ENCODE measurements at places on chromosomes 7 and 10.

DNA sequence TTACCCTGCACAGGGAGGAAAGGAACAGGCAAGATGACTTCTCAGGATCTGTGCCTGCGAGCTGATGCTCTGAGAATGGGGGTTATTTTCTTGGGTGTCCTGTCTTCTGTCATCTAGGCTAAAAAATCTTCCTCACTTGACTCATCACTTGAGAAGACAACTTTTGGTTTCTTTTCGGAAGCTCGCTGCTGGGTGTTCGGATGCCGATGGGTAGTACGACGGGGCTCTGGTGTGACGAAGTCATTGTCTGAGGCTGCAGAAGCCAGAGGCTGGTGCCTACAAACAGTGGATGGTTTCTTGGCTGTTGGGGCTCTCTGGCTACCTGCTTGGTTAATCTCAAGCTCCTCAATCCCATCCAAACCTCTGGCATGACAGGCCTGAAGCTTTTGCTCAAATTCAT lies 92.2 kb downstream of the NPSR1 start:
- DNase-seq = no peak

- DNase-seq = no peak
These were observed 154.7 kb downstream of the PTPN20 start for GRCh38 chr10:47065903-47066302.

DNA sequence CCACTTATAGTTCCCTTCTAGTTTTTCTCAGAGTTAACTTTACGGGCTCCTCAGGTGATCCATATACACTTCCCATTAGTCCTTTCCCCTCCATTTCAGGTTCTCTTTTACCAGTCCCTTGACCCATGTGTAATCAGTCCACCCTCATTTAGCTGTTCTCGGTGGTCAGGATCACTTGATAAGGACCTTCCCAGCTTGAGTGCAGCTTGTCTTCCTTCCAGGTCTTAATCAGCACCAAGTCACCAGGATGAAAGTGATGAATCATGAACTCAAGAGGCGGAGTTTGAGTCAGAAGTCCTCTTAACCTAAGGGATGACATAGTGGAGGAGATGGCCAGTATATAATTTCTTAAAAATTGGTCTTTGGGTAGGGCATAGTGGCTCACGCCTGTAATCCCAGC lies 63.1 kb upstream of the CNTNAP2 start:
- no peak for DNase-seq

GRCh38 chr10:65534771-65535170 lies 1391.1 kb upstream of the LRRTM3 start:
- no peak for DNase-seq

DNA sequence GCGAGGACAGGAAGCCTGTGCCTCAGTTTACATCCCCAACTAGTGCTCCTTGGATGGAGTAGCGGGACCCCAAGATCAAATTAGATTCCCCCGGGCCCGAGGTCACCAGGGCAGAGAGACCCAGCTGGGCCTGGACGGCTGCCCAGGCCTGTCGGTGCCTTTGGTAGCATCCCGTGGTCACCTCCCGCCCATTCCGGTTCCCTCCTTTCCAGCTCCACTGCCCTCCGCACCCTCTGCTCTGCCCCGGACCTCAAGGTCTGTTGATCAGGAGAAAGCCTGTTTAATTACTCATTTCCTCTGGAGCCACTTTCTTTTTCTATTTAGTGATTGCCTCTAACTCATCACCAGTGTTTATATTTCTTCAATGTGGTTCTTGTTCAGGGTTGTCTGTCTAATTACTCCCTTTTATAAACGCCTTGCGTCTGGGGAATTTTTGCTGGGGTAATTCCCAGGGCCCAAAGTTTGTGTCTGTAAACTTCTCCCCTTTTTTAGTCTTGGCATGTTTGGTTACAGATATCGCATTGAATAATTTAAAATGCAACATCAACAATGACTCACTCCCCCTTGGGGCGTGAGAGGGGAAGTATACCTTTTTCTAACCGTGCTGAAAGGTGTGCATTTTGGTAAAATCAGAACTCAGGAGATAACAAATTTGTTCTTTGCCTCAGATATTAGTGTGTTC lies 1.9 kb downstream of the FOXK1 start:
- DNase-seq = peak; percentile 16

GRCh38 chr7:20193242-20193777 lies 23.9 kb downstream of the MACC1 start:
- DNase-seq = no peak

DNA sequence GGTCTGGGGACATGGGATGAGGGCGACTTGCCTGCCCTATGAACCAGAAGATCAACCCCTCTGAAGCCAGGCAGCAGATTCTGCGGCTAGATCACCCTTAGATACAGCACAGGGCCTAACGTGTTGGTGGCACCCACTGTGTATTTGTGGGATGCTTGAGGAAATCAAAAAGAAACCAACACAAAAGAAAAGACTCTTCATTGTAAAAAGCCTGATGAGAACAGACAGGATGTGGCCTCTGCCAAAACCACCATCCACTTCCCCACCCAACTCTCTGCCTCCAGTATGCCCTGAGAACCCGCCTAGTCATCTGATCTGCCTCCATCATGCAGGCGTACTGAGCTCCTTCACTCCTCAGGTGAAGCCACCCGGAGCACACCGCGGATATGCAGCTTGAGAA lies 97.2 kb upstream of the INSYN2A start:
- DNase-seq = peak; percentile 15

DNA sequence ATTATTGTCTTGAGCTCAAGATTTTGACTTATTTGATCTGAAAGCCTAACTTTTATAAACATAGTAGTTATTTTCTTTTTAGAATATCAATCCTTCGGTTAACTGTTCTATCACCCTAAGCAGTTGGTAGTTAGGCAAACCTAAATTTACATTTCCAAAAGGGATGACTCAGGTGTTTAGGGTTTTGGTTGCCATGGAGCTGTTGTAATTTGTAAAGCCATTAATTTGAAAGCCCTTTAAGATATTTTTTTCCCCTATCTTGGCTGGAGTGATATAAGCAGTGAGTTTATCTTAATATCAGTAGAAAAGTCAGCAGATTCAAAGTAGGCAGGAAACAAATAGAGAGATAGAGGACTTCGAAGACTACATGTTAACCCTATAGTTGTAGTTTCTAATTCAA lies 1472.6 kb upstream of the CELF2 start:
- no peak for DNase-seq

- DNase-seq = no peak
These were observed 456.5 kb downstream of the GATA3 start for GRCh38 chr10:8511026-8511425.

- no peak for DNase-seq
These were observed 24.6 kb downstream of the FRMPD2 start for GRCh38 chr10:48249763-48250351.

DNA sequence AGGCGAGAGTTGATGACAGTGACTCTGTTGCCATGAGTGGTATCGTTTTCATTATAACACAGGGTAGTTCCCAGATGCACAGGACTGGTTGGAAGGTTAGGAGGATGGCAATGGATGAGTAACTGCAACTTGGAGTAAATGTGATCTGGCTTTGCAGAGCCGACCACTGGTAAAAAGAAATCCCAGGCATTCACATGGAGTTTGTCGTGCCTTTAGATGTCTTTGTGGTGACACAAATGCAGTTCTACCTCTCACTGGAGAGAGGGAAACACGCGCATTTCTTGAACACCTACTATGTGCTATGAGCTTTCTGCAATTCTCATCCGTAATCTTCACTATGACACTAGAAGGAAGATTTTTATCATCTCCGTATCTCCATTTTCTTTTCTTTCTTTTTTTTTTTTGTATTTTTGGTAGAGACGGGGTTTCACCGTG lies 1.7 kb upstream of the MNX1 start:
- DNase-seq = no peak

GRCh38 chr7:371779-372545 lies 82.0 kb downstream of the FOXL3 start:
- DNase-seq = no peak

GRCh38 chr10:58755677-58756076 lies 243.0 kb downstream of the BICC1 start:
- DNase-seq = no peak

- DNase-seq = no peak
These were observed 218.2 kb downstream of the ANK3 start for GRCh38 chr10:60171436-60172013.

- DNase-seq = no peak
These were observed 404.2 kb upstream of the RNF32 start for GRCh38 chr7:156236181-156236889.

DNA sequence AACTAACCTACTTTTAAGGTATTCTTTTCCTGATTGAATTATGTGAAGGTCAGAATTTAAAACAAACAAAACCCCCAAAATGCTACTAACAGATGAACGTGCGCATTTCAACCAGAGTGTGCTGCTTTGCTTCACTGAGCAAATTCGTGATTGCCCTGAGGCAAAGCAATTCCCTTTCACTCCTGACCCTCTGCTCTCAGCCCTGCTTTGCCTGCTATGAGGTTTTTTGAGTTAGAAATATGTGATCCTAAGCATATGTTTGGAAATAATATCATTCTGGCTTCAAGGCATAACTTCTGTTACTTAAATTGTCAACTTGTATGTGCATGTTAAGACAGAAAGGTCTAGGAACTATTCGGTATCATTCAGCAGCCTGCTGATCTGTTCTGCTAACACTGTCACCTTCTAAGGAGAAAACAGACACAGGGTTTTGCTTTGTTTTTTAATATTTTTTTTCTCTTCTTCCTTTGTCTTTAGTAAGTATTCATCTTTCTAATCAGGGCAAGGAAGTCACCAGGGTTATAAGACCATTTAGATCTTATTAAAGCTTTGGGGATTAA lies 124.2 kb downstream of the GNAT3 start:
- DNase-seq = no peak

- DNase-seq = no peak
These were observed 62.8 kb upstream of the FAM20C start for GRCh38 chr7:129366-130221.

DNA sequence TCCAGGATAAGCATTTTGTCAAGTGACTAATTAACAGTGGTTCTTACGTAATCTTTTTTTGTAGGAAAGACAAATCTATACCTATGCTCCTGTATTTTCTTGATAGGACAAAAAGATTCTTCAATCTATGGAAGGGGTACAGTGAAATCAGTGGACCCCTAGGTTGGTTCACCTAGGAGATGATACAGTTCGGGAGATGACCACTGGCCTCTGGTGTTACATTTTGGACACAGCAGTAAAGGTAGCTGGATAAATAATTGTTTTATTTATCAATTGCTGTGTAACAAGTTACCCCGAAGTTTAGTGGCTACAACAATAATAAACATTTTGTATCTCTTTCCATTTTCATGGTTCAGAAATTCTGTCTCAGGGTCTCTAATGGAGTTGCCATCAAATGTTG lies 288.2 kb upstream of the MAGI2 start:
- DNase-seq = no peak

- DNase-seq = no peak
These were observed 91.3 kb downstream of the PPP1R17 start for GRCh38 chr7:31778296-31778695.

DNA sequence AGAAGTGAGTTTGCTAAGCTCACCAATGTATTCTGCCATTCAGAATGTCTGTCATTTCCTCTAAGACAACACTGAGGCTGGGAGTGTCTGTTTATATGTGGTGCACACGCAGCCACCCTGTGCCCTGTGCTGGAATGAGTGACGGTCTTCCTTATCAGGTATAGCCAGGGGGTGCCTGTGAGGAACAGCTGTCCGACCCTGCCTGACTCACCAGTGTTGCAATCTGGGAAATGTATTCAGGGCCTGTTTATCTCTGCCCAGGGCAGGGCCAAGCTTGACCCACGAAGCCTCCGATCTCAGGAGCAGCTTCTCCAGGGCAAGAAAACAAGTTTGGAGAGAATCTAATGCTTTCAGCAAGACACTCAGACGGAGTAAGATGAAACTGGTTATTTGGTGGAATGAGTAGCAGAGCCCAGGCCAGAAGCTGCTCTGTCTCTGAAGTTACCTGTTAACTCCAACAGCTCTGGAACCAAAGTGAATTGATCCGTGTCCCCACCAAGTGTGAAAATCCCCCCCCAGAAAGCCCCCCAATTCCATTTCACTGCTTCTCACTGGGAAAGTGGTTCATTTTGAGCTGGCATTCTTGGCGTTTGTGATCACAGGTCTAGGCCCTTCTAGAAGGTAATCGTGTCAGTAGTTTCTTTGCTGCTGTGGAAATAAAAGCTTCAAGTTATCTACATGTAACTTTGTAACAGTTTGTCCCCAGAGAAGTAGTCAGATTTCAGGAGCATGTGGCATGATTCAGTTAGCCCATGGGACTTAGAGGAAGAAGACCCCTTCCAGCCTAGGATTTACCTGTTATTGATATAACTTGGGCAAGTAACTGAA lies 6.1 kb upstream of the UBE2H start:
- DNase-seq = no peak

DNA sequence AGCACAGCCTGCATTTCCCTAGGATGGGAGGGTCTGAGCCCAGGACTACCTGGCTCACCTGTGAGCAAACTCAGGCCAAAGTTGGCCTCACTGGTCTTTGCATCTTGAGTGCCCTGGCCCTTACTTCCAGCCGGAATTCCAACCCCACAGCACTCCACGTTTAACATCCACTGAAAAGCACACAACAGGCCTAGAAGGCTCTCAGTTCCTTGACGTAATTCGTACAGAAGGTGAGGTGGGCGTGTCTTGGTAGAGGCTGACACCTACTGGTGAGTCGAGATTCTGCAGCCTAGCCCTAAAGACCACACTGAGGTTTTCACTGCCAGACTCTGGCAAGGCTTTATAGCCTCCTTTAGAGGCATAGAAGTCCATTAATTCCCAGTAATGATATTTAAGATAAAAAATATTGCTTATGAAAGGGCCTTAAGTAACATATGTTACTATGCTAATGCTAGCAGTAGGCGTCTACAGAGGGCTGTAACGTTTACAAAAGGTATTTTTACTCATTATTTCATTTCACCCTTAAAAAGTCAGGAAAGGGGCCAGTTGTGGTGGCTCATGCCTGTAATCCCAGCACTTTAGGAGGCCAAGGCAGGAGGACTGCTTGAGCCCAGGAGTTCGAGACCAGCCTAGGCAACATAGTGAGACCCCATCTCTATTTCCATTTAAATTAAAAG lies 95.8 kb downstream of the HIP1 start:
- DNase-seq = peak; percentile 59

- no peak for DNase-seq
These were observed 9.7 kb upstream of the EDRF1 start for GRCh38 chr10:125709553-125710474.

GRCh38 chr10:47040041-47040491 lies 128.8 kb downstream of the PTPN20 start:
- no peak for DNase-seq

- DNase-seq = no peak
These were observed 6.1 kb upstream of the PLEKHS1 start for GRCh38 chr10:113745374-113745773.

GRCh38 chr7:8212638-8213037 lies 49.3 kb downstream of the ICA1 start:
- DNase-seq = no peak

DNA sequence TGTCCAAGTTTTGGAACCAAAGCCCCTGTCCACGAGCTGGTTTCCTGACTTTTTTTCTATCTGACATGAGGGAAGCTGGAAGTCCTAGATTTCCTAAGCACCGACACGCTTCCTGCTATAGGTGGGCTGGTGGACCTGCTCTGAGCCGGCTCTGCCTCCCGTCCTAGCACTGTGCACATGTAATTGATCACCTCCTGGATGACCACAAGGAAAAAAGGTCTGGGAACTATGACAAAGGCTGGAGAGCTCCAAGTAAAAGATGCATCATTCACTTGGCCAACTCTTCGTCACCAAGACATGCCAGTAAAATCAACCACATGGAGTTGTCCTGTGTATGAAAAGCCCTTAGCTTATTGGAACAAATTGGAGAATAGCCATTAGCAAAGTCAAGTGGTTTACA lies 104.8 kb downstream of the ITIH5 start:
- DNase-seq = no peak

Data from activated T-cell treated with anti-CD3 and anti-CD28 coated beads for 48 hours (primary cell).